ENCODE measurements at places on chromosomes 2 and 18.
A peak's percentile ranks its signal among the peaks of the same experiment; 100 is the strongest.

DNA sequence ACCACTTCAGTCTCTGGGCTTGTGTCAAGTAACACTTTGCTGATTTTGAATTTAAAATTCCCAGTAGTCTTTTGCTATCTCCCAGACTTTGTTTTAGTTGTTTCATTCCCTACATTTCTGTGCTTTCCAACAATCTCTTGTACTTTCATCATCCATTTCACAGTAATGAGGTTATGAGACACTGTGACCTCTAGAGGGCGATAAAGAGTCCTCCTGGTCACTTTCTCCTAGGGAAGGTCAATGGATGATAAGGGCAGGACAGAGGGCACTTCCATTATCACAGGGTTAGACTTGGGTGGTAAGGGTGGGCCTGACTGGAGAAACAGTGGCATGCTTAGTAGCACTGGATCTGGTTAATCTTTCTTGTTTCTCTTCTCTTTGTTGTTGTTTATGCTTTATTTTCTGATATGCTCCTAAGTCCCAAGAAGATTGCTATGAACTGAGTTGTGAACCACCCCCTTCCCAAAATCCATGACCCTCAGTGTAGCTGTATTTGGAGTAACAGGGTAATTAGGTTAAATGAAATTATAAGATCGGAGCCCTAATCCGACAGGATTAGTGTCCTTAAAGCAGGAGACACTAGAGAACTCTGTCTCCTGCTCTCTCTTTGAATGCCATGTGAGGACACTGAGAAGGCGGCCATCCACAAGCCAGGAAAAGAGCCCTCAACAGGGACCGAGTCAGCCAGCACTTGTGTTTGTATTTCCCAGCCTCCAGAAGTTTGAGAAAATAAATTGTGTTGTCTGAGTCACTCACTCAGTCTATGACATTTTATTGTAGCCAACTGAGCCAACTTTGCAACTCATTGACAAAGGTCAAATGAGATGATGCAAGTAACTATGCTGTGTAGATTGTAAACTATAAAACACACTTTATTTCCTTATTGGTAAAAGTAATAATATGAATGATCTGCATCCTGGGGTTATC, 779.2 kb downstream of the CNTNAP5 start:
- no peak for DNase-seq

DNA sequence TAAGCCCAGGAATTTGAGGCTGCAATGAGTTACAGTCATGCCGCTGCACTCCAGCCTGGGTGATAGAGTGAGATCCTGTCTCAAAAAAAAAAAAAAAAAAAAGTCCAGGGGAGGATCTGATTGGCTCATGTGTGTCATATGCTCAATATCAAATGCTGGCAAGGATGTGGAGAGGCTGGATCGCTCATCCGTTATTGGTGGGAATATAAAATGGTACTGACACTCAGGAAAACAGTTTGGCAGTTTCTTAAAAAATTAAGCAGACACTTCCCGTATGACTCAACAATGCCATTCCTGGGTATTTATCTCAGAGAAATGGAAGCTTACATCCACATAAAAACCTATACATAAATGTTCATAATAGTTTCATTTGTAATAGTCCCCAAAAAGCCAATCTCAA, 68.9 kb downstream of the MEX3C start:
- DNase-seq = no peak

DNA sequence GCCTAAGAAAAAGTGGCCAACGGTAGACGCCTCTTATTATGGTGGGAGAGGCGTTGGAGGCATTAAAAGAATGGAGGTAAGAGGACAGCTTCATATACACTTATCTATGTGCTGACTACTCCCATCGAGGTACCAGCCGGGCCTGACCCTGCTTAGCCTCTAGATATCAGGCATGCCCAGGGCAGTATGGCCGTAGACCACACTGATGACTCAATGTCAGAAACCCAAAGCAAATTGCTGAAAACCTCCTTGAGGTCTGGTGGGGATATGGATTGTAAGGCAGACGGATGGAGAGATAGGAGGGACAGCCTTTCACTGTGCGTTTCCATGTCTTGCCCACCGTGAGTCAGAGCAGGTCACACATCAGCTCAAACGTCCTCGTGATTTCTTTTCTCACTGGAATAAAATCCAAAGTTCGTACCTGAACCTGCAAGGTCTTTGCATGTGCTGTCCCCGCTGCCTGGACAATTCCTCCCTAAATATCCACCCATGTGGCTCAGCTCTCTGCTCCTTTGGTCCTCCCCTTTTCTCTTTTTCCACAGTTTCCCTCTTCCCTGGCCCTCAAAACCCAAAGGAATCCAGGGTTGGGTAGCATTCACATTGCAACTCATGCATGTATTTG, 168.9 kb downstream of the ANTXR1 start:
- no peak for DNase-seq

DNA sequence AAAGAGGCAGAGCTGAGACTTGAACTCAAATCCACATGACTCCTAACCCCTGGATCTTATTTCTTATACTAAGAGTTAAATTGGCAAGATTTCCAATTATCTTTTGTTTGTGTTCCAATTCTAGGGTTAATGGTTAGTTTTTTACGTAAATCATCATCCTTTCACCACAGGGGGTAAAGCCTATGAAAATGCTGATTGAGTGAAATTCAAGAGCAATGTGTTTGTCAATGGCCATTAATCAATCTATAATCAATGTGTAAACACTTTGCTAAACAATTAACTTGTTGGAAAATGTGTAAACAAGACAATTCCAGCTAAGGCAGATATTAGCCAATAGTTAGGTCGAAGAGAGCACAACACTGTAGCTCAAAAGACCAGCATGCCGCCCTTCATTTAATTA, 376.5 kb upstream of the ACVR2A start:
- no peak for DNase-seq

DNA sequence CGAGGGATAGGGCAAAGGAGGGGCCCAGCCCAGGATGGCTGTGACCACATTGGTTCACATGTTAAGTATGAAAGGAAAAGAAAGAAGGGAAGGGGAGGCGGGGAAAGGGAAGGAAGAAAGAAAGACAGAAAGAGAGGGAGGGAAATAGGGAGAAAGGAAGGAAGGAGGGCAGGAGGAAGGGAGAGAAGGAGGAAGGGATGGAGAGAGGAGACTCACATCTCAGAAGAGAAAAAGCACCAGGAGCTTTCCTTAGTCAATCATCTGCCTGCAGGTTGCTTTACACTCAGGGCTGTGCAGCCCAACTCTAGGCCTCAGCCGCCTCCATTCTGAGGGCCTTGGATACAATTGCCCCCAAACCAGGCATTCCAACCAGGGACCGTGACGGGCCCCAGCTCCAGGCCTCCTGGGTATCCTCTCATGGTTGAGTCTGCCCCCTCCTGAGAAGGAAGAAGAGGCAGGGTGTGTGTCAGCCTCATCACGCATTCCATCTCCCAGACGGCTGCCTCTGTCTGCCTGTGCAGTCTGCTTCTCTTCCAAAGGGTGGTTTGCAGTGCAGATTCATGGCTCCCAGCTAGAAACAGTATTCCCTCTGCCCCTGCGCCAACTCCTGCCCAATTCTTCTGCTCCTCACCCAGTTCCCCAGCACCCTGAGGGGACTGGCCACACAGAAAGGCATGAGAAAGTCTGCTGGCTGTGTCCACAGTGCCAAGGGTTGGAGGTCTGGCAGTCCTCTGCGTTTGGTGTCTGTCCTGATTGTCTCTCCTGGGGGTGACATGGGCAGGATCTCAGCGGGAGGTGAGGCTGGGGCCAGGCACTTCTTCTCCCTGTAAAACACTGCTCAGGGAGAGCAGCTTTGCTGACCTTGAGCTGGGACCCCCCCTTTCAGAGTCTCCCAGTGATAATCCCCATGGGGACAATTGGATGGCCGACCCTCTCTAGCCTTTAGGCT, 163.3 kb downstream of the SMAD7 start:
- no peak for DNase-seq

DNA sequence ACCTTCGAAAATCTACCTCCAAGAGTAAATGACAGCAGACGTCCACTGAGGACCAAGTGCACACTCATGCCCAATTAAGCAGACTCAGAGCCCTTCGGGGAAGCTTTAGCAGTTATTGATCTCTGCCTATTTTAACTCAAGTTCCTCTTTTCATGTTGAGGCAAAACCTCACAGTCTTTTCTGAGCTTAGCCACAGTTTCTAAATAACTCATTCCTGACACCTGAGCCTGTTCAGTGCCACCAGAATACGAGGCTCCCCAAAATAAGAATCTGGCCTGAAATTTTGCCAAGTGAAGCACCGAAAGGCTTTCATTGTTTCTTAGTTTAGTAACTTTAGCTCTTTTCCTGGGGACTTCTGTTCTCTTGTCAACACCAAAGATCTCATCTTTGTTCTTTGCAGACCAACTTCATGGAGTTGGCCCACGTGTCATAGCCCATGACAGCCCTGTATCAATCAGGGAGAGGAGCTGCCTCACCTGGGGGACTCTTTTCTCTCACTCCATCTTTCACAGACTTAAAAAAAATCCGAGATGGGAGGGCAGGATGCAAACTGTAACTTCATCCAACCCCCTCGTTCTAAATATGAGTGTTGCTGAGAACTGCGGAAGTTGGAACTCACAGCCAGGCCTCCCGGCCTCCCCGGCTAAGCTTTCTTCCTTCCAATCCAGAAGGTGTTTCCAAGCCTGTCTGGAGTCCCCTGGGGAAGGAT, 22.2 kb downstream of the INPP5D start:
- DNase-seq = peak; percentile 33

DNA sequence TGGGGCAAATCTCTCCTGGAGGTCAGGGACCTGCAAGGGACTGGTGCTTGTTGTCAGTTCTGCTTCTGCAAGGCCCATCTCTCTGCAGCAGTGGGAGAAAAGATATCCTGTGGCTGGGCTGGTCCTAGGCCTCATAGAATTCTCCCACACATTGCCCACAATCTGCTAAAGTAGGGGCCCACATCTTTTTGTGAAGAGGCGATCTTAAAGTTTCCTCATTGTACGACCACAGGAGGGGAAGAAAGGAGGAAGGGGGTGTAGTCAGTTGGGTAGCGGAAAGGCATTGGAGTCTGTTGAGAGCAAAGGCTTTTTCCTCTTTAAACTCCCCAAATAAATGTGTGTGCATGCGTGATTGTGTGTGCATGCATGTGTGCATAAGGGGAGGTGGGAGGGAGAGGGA, 145.3 kb downstream of the SLC4A3 start:
- DNase-seq = no peak

DNA sequence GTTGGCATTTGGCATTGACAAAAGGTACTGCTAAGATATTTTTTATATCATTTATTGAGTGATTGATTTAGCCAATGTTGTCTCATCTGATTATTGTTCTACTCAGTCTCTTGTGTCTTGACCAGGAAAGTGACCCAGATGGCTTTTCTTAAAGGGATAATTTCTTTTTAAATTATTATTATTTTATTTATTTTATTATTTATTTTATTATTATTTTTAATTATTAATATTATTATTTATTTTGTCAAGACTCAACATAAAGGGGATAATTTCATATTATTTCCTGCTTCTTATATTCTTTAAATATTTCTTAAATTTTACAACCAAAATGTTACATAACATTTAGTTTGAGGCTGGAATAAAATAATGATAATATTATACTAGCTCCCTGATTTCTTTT, 27.1 kb downstream of the DYNC2LI1 start:
- DNase-seq = no peak

DNA sequence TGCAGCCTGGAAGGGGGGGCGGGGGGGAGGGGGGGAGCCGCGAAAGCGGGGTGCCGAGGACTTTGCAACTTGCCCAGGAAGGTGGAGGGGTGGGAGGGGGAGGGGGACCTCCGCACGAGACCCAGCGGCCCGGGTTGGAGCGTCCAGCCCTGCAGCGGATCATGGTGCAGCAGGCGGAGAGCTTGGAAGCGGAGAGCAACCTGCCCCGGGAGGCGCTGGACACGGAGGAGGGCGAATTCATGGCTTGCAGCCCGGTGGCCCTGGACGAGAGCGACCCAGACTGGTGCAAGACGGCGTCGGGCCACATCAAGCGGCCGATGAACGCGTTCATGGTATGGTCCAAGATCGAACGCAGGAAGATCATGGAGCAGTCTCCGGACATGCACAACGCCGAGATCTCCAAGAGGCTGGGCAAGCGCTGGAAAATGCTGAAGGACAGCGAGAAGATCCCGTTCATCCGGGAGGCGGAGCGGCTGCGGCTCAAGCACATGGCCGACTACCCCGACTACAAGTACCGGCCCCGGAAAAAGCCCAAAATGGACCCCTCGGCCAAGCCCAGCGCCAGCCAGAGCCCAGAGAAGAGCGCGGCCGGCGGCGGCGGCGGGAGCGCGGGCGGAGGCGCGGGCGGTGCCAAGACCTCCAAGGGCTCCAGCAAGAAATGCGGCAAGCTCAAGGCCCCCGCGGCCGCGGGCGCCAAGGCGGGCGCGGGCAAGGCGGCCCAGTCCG, 540 bp downstream of the SOX11 start:
- no peak for DNase-seq

GRCh38 chr2:85998071-85998991, 107.4 kb downstream of the POLR1A start:
- DNase-seq = no peak

- no peak for DNase-seq
These were observed 220.3 kb downstream of the BCL2 start for GRCh38 chr18:63099091-63099840.

GRCh38 chr18:79572848-79573451, 106.7 kb upstream of the CTDP1 start:
- DNase-seq = no peak

- no peak for DNase-seq
These were observed 68.9 kb upstream of the DNER start for GRCh38 chr2:229783108-229783721.

DNA sequence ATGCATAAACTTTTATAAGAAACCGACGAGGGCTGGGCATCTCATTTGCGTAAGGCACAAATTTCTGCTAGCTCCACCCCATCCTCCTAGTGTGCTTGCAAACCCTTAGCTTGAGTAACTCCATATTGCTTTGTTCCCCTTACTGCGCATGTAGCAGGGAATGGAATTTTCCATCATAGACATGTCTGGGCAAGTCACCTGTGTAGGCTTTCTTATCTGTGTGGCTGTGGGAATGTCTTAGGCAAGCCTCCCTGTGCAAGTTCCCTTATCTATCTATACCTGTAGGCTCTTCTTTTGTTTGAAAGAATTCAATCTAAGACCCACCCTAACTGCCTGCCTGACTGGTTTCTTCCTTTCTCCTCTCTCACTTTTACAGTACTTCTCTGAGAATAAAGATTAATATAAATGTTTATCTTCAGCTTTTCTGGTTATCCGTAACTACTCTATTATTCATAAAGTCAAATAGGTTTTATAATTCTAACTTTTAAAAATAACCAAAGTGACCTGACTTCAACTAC, 217.6 kb upstream of the FIGN start:
- no peak for DNase-seq

- DNase-seq = no peak
These were observed 15.1 kb downstream of the COBLL1 start for GRCh38 chr2:164826293-164827243.

DNA sequence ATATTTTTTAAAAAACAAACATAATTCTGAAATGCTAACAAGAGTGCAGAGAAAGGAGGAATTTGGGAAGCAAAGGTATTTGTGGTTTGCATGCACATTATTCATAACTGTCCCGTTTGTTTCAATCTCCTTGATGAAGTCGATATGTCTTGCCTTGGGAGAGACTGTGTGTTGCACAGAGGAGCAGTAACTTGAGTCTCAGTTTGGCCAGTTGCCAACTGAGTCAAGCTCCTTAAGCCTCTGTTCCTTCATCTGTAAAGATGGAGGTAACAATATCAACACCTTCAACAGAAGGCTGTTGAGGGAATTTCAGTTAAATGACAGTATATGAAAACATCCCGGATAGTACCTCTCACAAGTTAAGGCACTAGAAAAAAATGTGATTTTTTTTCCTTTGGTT, 226.2 kb downstream of the ASXL3 start:
- DNase-seq = no peak

GRCh38 chr2:233085037-233085838, 25.1 kb downstream of the INPP5D start:
- DNase-seq = no peak

GRCh38 chr2:189676471-189676870, 2.0 kb downstream of the ANKAR start:
- no peak for DNase-seq

Data from CD14-positive monocyte (primary cell).